ENCODE measurements at places on chromosomes 12 and 14.

GRCh38 chr12:15726027-15726877 is 62.9 kb downstream of the EPS8 start:
- DNase-seq, result no peak

- DNase-seq, result no peak
Observed at GRCh38 chr14:70114621-70115156, 74.1 kb downstream of the SLC8A3 start.

GRCh38 chr14:76950055-76951020 is 78.2 kb downstream of the IRF2BPL start:
- DNase-seq, result no peak

DNA sequence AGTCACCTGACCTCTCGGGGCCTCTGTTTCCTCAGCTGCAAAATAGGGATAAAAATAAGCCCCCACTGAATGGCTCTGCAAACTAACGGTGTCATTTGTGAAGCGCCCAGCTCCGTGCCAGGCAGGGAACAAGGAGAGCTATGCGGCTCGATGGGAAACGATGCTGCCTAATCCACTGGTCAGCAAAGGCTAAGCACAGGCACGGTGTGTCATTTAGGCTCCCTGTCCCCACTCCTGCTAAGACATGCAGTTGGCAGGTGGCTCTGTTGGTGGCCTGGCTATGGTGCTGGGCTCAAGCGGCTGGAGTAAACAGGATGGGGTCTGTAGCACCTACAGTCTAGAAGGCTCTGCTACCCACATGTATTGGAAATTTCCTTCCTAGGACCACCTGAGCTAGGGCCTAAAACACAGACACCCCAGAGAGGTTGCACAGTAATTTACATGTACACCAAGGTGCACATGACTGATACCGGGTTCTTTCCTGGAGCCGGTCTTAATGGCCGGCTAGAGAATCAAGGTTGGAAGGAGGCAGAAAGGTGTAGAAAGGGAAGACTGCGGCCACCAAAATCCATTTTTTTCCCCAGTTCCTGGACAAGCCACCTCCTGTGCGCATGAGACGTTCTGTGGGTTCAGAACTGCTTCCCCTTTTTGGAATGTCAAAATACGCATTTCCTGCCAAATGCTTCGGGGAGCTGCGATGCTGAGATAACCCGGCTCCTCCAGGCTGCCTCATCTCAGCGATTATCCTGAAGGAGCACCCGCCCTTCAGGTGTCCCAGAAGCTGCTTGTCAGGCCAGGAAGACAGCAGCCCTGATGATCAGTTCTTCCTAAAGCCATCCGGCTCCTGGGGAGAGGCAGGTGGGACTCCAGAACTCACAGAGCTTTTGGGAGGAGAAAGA is 1.0 kb downstream of the CACNA2D4 start:
- DNase-seq, result no peak

DNA sequence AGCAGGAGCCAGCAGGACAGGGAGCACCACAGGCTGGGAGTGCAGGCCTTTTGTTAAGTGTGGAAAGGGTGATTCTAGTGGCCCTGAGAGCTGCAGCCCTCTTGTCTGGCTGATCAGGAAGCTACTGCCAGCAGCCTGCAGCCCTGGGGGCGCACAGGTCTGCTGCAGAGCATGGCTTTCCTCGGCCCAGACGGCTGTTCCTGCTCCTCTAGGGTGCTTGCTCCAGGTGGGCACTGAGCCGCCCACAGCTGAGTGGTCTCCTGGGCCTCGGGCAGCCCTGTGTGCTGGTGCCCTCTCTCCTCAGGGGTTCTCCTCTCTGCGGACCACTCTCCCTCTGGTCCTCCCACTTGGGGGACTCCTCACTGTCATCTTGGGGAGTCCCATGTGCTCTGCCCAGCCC is 18.9 kb downstream of the CCDC88C start:
- no peak for DNase-seq

DNA sequence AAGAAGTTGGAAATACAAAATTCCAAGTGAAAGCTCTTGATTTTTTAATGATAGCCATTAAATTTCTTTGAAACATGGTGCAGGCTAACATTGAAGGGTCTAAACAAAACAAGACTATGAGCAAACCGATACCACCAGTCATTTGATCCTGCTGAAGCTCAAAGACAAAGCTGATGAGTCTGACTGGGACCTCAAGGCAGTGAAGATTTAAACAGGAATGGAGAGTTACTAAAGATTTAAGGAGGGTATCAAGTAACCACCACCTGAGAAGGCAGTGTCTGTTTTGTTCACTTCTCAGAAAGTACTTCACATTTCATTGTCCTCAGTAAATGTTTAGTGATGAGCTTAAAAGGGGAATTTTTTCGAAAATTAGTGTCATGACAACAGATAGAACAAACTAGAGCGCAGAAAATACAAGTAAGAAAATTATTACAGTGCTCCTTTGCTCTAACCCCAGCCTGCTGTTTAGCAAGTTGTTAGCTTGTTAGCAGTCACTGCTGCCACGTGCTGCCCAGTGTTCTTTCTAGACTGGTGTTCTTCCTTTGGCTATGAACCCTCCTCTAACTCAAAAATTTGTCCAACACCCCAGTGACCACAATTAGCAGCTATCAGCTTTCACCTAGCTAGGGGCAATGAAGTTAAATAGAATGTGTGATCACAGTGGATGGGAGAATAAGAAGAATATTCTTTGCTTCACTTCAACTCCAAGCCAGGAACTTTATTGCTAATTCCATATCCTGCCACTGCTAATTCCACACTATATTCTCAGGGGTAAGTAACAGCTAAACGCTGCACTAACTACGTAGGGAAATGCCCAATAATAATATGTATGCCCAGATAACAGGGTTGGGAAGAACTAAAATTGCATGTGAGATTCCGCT is 41.1 kb downstream of the YAF2 start:
- no peak for DNase-seq

GRCh38 chr14:71114565-71114964 is 207.3 kb downstream of the PCNX1 start:
- DNase-seq, result no peak

All from RPMI8226 (cell line).